Epithelial cell of prostate (primary cell): ENCODE measurements at places on chromosomes 12 and 14.

GRCh38 chr14:55545779-55546178, 34.2 kb upstream of the KTN1 start:
- DNase-seq = no peak

GRCh38 chr14:23785208-23785607, 149.0 kb downstream of the DHRS2 start:
- no peak for DNase-seq

DNA sequence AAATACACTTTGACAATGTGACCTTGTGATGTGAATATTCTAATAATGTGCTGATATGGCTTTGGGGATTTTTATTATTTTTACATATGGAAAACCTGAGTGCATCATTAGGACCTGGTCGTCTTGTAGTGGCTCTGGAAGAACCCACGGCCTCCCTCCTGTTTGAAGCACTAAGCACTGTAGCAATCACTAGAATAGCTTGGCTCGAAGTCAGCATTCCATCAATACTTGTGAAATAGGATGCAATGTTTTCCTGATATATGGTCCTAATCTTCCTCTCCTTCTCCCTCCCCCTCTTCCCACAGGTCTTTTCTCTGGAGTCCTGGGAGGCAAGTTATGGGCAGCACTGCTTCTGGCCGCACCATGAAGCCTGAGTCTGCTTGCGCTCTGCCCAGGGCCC, 71.9 kb downstream of the NRXN3 start:
- DNase-seq = no peak

DNA sequence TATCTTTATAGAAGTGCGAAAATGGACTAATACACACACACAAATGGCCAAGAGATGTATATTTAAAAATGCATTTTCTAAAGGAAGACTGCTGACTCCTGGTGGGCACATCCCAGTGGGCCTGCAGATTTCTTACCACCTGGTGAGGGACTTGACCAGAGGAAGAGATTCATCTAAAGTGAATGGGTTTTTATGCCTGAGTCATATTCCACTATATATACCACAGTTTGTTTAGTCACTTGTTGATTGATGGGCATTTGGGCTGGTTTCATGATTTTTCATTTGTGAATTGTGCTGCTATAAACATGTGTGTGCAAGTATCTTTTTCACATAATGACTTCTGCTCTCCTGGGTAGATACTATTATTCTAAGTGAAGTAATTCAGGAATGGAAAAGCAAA, 277.3 kb downstream of the SLC16A7 start:
- DNase-seq = no peak

GRCh38 chr12:18552829-18553228, 185.0 kb downstream of the PLCZ1 start:
- DNase-seq = no peak

- DNase-seq = no peak
Measured at GRCh38 chr12:120844768-120845449, 59.2 kb downstream of the SPPL3 start.

- DNase-seq = no peak
Measured at GRCh38 chr14:52081964-52082363, 13.1 kb upstream of the NID2 start.

DNA sequence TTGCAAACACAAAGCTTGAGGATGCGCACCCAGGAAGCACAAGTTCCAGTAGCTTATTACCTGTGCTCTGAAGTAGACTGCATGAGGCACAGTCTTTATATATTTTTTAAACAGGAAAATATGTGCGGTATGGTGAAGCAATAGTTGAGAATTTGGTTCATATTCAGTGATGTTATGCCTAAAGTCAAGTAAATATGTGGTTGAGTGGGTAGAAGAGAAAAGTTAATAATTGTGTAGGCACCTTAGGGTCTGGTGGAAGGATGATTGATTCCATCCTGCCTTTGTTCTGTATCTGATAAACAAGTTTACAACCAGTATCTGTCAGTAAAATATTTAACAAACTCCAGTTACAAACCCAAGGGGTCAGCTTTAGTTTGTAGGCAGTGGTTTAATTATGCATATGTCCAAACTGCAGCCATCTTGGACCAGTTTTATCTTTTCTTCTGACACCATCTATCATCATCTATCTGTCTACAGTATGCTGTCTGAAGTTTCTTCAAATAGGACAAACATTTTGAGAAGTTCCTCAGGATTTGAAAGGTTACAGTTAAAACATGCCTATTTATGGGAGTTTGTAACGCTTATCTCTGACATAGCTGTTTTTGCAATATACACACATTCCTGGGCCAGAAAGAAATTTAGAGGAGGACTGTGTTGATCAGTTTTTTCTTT, 10.8 kb downstream of the SINHCAF start:
- DNase-seq = no peak

GRCh38 chr12:3476403-3476802, 14.6 kb upstream of the PRMT8 start:
- DNase-seq = no peak

DNA sequence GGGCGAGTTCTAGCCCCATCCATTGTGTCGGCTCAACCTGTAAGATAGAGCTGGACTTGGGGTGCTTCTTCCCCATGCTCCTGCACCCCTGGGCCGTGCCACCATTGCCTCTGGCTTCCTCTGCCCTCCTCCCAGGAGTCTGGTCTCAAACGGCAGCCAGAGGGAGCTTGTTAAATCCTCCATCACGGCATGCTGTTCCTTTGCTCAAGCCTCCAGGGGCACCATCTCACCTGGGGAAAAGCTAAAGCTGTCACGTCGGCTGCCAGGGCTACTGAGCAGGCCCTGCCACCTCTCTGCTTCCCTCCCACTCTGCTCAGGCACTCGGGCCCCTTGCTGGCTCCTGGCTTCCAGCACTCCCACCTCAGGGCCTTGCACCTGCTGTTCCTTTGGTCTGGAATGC, 140.4 kb downstream of the RBM19 start:
- DNase-seq = no peak

- no peak for DNase-seq
Measured at GRCh38 chr12:14716848-14717444, 20.5 kb upstream of the GUCY2C start.

- no peak for DNase-seq
Measured at GRCh38 chr14:24674204-24674970, 40.4 kb upstream of the GZMB start.

- no peak for DNase-seq
Measured at GRCh38 chr12:27385766-27386564, 53.3 kb downstream of the BMAL2 start.

- peak; percentile 75 for DNase-seq
Measured at GRCh38 chr12:20212658-20213555, 155.4 kb upstream of the PDE3A start.

GRCh38 chr14:35215110-35215813, 76.9 kb upstream of the PSMA6 start:
- no peak for DNase-seq

- no peak for DNase-seq
Measured at GRCh38 chr14:101235335-101236103, 325.8 kb upstream of the DIO3 start.

- no peak for DNase-seq
Measured at GRCh38 chr12:20314328-20314727, 54.0 kb upstream of the PDE3A start.

- no peak for DNase-seq
Measured at GRCh38 chr12:19246933-19247332, 117.4 kb downstream of the PLEKHA5 start.

GRCh38 chr12:86727160-86727559, 471.0 kb upstream of the MGAT4C start:
- DNase-seq = peak; percentile 18

GRCh38 chr14:49861699-49862088, 9.1 kb upstream of the NEMF start:
- no peak for DNase-seq

- DNase-seq = no peak
Measured at GRCh38 chr12:110224379-110225304, 56.4 kb upstream of the ATP2A2 start.

GRCh38 chr12:58980768-58981167, 60.5 kb upstream of the LRIG3 start:
- no peak for DNase-seq

DNA sequence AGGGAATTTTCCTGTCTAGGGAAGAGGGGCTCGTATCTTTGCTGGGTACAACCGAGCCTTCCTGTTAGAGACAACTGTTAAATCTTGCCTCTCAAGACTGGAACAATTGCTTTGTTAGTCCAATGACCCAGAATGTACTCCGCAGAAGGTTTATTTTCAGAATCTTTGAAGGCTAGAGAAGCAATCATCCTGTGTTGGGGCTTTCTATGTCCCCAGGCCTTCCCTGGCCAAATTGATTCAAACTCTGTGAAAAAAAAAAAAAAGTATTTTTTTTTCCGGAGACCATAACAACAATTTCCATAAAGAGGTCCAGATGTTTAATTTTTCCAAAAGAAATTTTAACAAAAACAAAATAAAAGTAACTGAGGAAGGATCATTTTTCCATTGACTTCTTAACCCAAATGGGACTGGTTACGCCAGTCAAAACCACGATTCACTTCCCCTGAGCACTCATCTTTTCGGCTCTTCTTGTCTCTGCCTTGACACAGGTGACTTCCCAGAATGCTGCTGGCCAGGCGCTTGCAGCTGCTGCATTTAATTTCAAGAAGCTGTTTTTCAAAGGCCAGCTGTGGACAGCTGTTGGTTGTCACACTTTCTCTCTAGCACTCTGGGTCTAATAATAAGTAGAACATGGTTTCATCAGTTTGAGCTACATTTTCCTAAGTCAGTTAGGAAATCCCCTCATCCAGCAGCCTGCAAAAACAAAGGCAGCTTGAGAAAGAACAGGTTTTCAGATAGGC, 81.6 kb upstream of the MANSC4 start:
- no peak for DNase-seq

- no peak for DNase-seq
Measured at GRCh38 chr12:30796313-30796780, 41.6 kb upstream of the CAPRIN2 start.

GRCh38 chr12:88445705-88446394, 134.4 kb downstream of the KITLG start:
- no peak for DNase-seq

- no peak for DNase-seq
Measured at GRCh38 chr12:62978768-62979167, 43.8 kb upstream of the PPM1H start.

DNA sequence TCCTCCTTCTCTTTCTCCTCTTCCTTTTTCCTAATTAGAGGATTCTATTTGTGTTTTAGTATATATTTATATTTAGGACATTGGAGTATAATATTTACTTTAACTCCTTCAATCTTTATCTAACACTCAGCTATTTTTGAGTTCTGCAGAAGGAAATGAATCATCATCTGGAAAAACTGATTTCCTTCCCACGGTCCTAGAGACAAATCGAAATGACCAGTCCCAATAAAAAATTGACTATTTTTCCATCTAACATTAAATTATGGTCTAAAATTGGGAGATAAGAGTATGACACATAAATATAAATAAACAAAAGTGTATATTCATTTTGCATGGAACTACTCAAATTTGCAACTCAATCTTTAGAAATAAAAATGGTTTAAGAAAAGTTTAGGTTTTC, 167.4 kb downstream of the TMTC3 start:
- DNase-seq = no peak

GRCh38 chr14:63269561-63270225, 49.0 kb downstream of the GPHB5 start:
- DNase-seq = no peak

DNA sequence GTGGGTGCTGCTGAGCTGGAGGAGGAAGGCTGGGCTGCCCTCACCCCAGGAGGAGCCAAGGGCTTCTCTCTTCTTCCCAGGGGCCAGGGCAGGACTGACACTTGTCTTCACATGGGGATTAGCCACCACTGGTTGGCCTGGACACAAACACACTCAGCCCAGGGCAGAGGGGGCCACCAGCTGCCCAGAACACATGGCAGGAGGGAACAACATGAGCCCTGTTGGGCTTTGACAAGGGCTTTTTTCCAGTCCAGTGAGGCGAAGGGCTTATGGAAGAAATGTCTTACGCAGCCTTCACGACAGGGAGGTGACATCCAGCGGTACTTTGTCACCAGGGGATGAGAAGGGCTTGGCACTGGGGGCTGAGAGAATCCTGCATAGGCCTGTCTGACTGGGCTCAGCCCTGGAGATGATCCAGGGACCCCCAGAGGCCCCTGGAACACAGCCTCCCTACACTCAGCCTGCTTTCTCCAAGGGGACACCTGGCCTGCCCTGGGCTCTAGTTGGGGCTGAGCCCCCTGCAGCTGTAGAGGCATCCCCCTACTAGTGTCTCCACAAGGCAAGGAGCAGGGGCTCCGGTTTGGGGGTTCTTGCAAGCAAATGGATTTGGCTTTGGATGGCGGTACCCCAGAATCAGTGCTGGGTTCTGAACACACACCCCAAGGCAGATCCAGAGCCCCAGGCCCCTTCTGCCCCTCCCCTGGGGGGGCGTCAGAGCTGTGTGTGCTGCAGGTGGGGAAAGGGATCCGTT, 18.9 kb downstream of the ARL6IP4 start:
- DNase-seq = no peak

DNA sequence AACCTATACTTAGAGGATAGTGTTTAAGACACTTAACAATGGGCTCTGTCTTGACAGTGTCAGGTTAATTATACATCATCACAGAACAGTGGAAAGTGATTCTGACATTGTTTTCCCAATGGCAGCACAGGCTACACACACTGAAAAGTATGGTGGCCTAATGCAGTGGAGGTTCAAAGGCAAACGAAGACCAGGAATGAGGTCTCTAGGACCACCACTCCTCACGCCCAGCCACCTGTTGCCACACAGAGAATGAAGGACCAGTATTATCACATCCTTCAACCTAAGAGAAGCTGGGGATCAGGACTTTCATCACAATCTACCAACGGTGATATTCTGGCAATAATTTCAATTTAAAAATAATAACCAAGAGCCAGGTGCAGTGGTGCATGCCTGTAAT, 34.5 kb upstream of the CDK2AP1 start:
- DNase-seq = no peak
